ENCODE measurements at places on chromosomes 7 and 10.

DNA sequence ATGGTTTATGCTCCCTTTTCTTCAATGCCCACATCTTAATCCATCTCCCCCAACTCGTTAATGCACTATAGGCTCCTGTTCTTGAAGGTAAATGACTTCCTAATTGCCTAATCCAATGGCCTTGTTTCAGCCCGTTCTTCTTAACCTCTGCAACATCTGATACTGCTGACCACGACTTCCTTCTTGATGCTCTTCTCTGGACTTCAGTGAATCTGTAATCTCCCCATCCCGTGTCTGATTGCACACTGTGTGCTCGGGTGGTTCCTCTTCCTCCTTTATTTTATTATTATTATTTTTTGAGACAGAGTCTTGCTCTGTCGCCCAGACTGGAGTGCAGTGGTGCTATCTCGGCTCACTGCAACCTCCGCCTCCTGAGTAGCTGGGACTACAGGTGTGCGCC, 58.9 kb downstream of the HIPK2 start:
- DNase-seq: no peak

GRCh38 chr7:1127001-1127400, 33.0 kb downstream of the ZFAND2A start:
- no peak for DNase-seq

- DNase-seq: no peak
Measured at GRCh38 chr7:151592868-151593486, 73.3 kb upstream of the RHEB start.

GRCh38 chr7:6559896-6560295, 8.6 kb upstream of the GRID2IP start:
- DNase-seq: no peak

DNA sequence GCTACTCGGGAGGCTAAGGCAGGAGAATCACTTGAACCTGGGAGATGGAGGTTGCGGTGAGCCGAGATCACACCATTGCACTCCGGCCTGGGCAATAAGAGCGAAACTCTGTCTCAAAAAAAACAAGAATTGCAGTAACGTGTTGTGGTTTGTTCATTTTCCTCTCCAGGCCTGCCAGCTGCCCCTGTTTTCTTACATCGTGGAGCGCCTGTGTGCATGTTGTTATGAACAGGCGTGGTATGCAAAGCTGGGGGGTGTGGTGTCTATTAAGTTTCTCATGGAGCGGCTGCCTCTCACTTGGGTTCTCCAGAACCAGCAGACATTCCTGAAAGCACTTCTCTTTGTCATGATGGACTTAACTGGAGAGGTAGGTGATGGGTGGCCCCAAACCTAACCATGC, 52.1 kb downstream of the TRRAP start:
- DNase-seq: no peak

GRCh38 chr7:135251496-135252391, 18.1 kb downstream of the STRA8 start:
- no peak for DNase-seq

DNA sequence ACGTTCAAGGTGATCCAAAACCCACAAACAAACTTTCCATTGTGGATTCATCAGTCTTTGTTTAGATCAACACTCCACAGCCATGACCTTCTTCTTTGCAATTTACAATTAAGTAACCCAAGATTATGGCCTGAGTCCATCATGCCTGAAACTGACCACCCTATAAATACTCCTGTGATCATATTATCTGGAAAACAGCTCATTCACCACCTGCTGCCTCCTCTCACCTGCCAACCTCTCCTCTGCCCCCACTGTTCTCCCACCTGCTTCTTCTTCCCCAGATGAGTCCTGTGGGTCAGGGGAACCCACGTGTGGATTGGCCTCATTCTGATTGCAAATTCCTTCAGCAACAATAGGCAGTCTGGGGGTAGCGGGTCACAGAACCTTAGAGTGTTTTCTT, 81.4 kb downstream of the ABLIM1 start:
- no peak for DNase-seq
